ENCODE measurements at places on chromosomes 16 and 17.
A peak's percentile ranks its signal among the peaks of the same experiment; 100 is the strongest.

GRCh38 chr16:78240459-78241222, 141.2 kb downstream of the WWOX start:
- DNase-seq, result no peak

DNA sequence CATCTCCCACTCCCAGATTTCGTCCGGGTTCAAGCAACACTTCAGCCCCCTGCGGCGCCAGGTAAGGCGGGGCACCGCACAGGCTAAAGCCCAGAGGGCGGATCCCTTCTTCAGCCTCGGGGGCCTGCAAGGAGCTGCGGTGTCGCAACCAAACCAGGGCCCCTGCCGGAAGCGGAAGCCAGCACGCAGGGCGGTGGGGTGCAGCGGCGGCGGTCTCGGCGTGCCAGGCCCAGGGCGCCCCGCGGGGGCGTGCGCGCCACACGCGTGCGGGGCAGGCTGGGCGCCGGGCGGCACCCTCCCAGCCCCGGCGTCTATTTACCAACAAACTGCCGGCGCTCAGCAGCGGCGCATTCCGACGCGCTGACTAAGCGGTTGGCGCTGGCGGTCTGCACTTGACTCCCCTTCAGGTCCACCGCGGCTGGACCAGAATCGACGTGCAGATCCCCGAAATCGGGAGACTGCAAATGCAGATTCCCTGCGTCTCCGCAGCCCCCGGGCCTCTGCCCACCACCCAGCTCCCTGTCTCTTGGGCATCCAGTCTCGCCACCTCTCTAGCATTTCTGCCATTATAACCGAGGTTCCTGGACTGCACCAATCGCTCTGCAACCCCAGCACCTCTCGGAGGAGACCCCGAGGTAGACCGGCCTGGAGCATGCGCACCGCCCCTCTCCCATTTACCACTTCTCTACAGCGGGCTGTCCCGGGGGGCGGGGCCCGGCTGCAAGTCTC, 421 bp upstream of the DLX4 start:
- peak; percentile 78 for DNase-seq

DNA sequence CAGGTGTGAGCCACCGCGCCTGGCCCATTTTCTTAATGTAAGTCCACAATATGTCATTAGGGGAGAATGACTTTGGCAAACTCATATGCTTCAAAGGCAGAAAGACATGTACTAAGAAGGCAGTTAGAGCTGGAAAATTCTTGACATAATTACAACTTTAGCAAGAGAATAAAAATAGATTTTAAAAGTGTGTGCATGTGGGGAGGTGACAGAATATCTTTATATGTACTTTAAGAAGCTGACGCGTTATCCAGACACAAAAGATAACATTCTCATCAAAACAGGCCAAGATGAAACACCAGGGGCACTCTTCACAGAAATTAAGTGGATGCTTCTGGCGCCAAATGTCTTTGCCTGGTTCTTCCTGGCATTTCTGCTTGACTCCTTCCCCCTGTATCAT, 28.2 kb downstream of the GJC1 start:
- no peak for DNase-seq

- DNase-seq, result no peak
Observed at GRCh38 chr16:55294129-55294528, 29.9 kb upstream of the IRX6 start.

DNA sequence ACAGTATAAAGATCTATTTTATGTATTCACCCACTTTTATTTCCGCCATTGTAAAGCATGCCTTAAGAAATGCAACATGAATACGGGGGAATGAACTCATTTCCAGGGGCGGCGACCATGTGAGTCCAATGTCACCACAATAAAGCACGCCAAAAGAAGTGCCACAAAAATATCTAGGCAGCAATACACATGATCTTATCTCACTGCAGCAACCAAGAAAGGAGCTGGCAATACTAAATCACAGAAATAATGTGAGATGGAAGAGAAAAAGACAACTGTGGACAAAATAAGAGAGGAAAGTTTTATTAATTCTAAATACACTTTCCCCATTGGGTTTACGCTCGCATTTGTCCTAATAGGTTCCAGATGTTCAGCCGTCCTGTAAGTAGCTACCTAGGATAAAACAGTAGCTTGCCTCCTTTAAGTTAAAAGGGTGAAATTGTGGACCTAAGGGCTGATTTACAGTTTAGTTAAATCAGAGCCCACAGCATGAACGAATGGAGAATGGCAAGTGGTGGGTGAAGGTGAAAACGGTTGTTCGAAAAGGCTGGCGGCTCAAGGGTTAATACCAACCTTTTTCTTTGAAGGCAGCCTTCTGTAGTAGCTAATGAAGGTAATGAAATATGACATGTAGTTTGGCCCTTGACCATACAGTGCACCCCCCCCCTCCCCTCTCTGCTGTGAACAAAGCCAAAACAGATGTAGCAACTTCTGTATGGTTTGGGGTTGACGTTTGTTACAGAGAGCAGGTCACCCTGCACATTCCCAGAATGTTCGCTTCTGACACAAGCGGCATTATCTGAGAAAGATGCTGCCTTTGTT, 504.2 kb upstream of the PSMD7 start:
- no peak for DNase-seq

DNA sequence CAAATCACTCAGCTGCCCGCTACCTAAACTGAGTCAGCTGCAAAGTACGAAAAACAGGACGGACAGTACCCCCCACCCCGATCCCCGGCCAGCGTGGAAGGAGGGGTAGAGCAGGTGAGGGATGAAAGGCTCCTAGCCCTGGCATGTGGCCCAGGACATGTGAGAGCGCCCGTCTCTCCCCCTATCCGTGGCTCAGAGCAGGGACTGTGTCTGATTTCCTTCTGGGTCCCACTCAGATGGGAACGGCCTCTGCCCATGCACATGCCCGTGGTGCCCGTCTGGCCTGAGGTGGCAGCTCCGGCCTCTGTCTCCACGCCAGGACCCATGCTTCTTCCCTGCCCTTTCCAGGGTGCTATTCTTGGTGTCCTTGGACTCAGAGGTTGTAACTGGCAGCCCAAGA, 30.2 kb upstream of the RASD1 start:
- DNase-seq, result no peak

GRCh38 chr17:37725601-37726146, 19.2 kb downstream of the HNF1B start:
- no peak for DNase-seq

DNA sequence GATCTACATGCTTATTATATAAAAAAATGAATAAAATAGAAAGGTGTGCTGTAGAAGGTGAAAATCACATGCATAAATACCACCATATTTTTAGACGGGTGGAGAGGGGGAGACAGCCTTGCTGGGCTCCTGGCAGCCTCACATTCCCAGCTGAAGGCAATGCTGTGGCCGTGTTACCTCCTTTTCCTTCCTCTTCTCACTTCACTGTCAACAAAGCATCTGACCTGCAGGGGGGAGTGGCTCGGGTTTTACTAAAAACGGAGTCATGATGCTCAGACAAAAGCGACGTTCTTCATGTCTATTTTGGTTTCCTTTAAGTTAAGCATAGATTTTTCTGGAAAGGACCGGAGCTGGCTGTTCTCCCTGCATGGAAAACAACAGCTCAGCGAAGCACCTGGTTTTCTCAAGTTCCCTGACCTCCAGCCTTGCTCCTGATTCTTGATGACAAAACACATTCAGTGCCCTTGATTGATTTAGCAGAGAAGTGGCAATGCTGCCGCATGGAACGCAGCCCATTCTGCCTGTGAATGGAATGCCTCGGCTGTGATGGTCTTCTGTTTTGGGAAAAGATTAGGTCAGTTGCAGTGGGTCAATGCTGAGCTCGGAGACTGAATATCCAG, 5.5 kb upstream of the RPTOR start:
- DNase-seq, result peak; percentile 88

DNA sequence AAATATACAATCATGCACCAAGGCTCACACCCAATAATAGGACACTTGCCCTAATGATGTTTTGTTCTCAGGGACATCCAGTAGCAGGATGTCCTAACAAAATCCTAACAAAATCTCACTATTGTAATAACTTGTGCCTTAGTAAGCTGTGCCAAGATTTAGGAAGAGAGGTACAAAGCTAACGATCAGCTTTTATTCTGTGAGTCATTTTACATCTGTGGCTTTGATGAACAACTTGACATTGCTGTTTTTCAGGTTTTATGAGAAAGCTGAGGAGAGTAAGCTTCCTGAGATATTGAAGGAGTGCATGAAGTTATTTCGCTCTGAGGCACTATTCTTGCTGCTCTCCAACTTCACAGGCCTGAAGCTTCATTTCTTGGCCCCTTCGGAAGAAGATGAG, 18.9 kb downstream of the OGFOD1 start:
- no peak for DNase-seq

- DNase-seq, result peak; percentile 28
Observed at GRCh38 chr17:73231395-73231794, 30.3 kb downstream of the CPSF4L start.

- DNase-seq, result no peak
Observed at GRCh38 chr16:67790071-67790470, 16.3 kb downstream of the RANBP10 start.

DNA sequence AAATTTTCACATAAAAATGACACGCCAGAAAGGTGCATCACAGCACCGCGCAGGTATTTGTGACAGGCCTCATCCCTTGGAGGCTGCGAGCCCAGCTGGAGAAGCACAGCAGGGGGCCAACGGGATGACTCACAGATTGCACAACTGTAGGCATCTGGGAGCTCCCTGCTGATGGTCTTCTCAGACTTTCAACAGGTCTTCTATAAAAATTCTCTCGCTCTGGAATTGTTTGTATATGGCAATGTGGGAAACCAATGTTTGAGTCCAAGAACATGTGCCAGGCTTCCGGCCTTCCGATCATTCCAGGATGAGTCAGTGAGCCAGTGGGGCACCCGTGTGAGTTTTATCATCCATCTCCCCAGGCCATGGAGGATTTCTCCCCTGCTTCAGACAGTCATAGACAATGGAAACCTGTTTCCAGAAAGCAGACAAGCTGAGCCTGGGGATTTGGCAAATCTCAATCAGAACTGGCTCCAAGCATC, 24.1 kb upstream of the ADORA2B start:
- no peak for DNase-seq

GRCh38 chr16:84508502-84508901, 4.0 kb upstream of the MEAK7 start:
- no peak for DNase-seq

DNA sequence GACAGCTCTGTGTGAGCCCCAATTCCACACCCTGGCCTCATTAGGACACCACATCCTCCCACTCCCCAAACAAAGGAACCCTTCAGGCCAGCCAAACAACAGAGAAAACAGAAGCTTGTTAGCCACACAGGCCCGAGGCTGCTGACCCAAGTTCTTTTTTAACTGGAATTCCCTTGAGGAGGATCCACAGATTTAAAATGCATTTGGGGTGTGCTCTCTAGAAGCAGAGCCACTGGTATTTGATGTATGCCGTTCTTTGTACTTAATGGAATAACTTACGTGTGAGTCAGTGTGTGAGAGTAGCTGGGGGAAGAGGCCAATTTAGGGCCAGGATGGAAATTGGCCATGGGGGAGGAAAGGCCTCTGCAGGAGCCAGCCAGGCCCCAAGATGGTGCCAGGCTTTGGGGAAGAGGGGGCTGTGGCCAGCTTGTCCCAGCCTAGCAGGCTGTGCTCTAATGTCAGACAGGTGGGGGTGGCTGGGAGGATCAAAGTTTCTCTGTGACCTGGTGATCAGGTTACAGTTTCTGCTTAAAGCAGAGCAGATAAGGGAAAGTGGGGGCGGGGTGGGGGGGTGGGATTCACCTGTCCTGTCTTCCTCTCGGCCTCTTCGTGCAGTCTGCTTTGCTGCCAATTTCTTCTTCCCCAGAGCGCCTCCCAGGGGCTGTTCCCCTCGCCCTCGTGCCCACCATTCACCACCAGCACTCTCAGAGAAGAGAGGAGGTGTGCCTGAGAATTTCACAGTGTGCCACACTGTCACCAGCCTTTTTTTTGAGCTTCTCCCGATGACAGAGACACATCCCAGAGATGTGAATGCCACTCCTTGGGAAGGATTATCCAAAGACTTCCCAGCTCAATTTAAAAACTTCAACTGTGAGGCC, 50.8 kb downstream of the TOM1L2 start:
- DNase-seq, result no peak

DNA sequence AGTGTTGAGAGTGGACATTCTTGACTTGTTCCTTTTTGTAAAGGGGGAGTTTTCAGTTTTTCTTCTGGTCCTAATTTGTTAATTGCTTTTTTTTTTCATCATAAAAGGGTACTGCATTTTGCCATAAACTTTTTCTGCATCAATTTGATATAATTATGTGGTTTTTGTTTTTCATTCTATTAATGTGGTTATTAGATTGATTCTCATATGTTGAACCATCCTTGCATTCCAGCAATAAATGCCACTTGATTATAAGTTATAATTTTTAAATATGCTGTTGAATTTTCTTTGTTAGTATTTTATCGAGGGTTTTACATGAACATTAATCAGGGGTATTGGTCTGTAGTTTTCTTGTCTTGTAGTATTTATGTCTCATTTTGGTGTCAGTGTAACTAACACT, 87.2 kb upstream of the SMIM36 start:
- DNase-seq, result no peak

DNA sequence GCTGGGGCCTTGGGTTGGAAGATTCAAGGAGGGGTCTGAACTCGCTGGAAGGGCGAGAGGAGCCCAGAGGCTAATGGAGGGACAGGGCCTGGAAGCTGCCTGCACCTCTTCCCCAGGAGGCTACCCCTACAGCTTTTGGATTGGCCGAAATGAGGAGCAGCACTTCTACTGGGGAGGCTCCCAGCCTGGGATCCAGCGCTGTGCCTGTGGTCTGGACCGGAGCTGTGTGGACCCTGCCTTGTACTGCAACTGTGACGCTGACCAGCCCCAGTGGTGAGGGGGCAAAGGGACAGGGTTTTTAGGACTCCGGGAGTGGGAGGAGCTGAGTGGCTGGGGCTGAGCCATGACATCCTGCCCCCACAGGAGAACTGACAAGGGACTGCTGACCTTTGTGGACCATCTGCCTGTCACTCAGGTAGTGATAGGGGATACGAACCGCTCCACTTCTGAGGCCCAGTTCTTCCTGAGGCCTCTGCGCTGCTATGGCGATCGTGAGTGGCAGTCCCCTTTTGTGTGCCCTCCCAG, 8.8 kb downstream of the CNTNAP1 start:
- DNase-seq, result no peak

DNA sequence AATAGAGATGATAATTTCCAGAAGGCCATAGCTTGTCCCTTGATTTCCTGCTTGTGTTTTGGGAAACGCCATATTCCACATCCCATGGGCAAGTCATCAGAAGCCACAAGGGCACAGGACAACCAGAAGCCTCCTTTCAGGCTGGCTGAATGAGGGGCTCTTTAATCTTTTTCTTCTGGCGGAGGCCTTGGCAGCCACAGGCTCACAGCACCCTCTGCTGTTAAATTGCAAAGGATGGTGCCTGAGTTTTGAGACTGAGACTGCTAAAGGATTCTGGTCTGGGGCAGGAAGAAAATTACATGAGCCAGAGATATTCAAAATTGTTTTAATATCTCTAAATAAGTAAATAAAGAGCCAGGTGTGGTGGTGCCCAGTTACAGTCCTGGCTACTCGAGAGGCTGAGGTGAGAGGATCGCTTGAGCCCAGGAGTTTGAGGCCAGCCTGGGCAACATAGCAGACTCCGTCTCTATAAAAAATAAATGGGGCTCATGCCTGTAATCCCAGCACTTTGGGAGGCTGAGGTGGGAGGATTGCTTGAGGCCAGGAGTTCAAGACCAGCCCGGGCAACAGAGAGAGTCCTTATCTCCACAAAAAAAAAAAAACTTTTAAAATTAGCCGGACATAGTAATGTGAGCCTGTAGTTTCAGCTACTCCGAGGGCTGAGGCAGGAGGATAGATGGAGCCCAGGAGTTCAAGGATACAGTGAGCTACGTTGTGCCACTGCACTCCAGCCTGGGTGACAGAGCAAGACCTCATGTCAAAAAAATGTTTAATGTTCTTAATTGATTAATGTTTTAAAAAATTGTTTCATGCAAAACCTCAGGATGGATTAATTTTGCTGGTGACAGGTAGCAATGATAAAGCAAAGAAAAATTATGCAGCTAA, 26.3 kb downstream of the AARSD1 start:
- DNase-seq, result peak; percentile 84
